ENCODE measurements at places on chromosomes 4 and X.
A peak's percentile ranks its signal among the peaks of the same experiment; 100 is the strongest.

GRCh38 chrX:93637591-93637990 is 35.8 kb downstream of the NAP1L3 start:
- no peak for DNase-seq

DNA sequence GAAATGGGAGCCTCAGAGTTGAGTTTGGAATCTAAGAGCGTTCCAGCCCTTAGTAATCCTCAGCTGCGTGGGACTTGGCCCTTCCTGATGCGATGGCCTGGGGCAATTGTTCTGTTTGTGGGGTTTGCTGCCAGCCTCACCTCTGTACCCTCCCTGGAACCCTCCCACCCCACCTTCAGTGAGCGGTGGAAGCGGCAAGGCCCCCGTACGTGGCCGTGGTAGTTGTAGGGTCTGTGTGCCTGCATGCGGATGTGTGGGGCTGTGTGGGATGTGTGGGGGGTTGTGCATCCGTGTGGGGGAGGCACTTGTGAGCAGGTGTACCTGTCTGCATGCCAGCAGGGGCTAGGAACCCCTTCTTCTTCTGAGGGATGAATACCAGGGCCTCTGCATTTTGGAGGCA is 65.4 kb upstream of the ADRA2C start:
- peak; percentile 39 for DNase-seq

GRCh38 chrX:37817176-37817575 is 30.2 kb downstream of the DYNLT3 start:
- DNase-seq = no peak

- no peak for DNase-seq
Observed at GRCh38 chr4:99991741-99992140, 41.7 kb upstream of the H2AZ1 start.

- DNase-seq = no peak
Observed at GRCh38 chrX:11481035-11481434, 184.7 kb downstream of the ARHGAP6 start.

- DNase-seq = no peak
Observed at GRCh38 chr4:142354041-142354440, 492.1 kb downstream of the INPP4B start.

DNA sequence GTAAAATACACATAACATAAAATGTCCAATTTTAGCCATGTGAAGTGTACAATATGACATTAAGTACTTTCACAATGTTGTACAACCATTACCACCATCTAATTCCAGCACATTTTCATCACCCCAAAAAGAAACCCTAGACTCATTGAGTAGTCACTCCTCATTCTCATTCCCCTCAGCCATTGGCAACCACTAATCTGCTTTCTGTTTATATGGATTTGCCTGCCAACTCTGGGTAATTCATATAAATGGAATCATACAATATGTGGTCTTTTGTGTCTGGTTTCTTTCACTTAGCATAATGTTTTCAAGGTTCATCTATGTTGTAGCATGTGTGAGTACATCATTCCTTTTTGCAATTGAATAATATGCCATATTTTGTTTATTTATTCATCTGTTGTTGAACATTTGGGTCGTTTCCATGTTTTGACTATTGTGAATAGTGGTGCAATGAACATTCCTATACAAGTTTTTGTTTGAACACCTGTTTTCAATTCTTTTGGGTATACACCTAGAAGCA is 43.0 kb downstream of the EIF2S3 start:
- DNase-seq = no peak

DNA sequence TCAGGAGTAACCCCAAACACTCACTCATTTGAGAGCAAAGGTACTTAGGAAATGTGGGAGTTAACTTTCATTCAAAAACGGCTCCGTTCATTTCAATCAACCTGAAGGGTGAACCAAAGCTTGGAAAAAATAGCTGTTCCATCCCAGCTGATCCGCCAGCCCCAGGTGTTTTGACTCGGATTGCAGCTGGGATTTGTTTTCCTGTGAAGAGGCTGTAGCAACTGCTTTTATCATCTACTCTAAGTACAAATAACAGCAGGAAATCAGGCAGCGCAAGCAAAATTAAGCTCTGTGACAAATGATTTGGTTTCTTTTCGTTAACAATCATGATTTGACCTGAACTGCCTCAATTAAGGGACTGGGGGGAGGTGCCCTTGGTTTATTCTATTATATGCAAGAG is 154.7 kb downstream of the BEND2 start:
- no peak for DNase-seq

- no peak for DNase-seq
Observed at GRCh38 chr4:71872221-71872620, 88.3 kb upstream of the GC start.

GRCh38 chrX:107470198-107470597 is 20.7 kb downstream of the FRMPD3 start:
- DNase-seq = no peak

GRCh38 chr4:186204103-186204559 is 12.8 kb downstream of the CYP4V2 start:
- DNase-seq = no peak

Data from upper lobe of right lung (tissue), 1 donor.